CD14-positive monocyte (primary cell): ENCODE measurements at places on chromosomes 12 and 14.

- no peak for DNase-seq
These were observed 51.9 kb upstream of the A2ML1 start for GRCh38 chr12:8770499-8770898.

DNA sequence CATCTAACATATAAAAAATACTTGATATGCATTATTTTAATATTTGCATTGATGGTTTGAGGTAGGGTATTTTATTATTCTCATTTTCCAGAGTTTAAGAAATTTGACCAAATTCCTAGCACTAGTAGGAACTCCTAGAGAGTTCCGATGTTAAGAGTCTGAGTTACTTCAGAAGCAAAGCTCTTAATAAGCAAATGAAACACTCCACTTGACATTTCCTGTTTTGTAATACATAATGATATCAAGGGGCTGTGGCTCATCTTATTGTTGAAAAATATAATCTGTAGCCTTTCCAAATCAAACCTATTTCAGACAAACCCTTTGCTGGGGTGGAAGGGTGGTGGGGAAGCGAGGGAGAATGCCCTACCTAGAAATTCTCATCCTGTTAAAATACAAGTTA, 355.5 kb downstream of the DIO2 start:
- no peak for DNase-seq

GRCh38 chr12:32309811-32310736, 89.3 kb upstream of the FGD4 start:
- DNase-seq: no peak

DNA sequence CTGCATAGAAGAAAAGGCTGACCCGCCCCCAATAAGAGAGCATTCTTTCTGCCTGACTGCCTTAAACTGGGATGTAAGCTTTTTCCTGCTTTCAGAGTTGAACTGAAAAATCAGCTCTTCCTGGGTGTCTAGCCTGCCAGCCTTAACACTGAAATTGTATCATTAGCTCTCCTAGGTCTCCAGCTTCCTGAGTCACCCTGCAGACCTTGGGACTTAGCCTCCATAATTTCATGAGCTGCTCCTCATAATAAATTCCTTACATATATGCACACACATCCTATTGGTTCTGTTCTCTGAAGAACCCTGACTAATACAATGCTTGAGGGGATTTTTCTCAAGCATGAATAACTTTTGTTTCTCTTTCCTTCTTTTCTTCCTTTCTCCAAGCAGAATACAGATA, 76.4 kb upstream of the FAR2 start:
- DNase-seq: no peak

- DNase-seq: no peak
These were observed 43.9 kb upstream of the SYCP3 start for GRCh38 chr12:101783150-101783549.

- peak; percentile 46 for DNase-seq
These were observed 2.8 kb downstream of the DYRK4 start for GRCh38 chr12:4564818-4565217.

GRCh38 chr12:5038781-5039311, 4.8 kb upstream of the KCNA5 start:
- DNase-seq: no peak

DNA sequence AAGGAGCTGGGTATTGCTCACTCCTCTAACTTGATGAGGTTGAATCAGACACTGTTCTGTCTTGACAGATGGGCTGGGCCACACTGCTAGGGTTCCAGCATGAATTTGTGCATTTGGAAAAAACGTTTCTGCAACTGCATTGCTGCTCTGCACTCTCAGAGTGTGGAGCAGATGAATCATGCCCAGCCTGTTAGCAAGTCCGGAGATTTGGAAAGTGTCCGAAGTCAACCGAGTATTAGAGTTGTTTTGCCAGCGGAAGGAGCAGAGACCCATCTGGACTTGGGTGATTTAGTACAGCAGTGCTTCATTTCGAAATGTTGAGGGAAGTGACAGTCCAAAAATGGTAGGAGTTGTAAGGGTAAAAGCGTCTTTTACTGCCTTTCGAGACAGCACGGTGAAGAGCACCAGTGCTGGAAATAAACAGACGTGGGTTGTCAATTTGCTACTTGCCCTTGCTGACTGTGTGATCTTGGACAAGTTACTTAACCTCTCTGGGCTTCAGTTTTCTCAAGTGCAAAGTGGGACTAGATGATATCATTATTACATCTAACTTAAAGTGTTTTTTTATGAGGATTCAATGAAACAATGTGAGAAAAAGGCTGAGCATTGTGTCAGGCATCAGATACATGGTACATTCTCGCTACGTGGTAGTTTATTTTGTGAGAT, 139.5 kb downstream of the CHST11 start:
- DNase-seq: peak; percentile 25

DNA sequence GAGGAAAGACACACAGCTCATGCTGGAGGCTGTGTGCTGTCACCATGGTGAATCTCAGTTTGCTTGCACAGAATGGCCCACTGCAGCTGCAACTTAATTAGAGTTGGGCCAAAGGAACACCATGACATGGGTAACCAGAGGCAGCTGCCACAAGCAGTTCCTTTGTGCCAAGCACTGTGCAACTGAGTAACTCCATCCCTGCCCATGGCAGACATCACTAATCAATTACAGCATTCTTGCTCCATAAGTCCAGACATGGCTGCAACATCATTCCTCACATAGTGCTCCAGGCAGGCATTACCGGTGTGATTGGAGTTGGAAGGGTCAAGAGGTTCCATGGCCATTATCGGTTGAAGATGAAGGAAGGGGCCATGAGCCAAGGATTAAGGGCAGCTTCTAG, 207.0 kb downstream of the RBM19 start:
- no peak for DNase-seq

GRCh38 chr12:55845361-55845760, 2.6 kb upstream of the MMP19 start:
- DNase-seq: peak; percentile 26

GRCh38 chr12:81991868-81992267, 232.7 kb upstream of the PPFIA2 start:
- no peak for DNase-seq

DNA sequence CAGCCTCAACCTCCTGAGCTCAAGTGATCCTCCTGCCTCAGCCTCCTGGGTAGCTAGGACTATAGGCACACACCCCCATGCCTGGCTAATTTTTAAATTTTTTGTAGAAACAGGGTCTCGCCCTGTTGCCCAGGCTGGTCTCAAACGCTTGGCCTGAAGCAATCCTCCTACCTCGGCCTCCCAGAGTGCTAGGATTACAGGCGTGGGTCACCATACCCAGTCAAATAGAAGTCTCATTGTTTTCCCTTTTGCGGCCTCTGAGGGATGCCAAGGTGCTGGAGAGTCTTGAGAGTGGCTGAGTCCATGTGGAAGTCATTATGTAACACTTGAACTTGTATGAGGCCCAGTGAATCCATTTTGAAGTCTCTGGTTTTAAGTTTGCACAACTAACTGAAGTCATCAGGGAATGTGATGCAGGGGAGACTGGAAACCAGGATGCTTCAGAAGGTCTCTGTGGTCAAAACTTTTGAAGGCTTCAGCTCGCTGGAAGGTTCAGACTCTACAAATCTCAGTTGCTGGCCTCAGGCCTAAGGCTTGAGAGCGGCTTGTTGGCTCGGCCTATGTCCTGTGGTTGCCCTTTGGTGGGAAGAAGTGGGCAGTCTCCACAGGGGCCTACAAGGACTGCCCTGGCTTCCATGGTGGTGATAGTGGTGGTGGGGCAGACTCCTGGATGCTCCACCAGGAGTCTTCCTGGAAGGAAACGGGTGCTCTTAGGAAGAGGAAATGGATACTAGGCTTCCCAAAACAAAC, 29.2 kb downstream of the GALNT16 start:
- DNase-seq: no peak

DNA sequence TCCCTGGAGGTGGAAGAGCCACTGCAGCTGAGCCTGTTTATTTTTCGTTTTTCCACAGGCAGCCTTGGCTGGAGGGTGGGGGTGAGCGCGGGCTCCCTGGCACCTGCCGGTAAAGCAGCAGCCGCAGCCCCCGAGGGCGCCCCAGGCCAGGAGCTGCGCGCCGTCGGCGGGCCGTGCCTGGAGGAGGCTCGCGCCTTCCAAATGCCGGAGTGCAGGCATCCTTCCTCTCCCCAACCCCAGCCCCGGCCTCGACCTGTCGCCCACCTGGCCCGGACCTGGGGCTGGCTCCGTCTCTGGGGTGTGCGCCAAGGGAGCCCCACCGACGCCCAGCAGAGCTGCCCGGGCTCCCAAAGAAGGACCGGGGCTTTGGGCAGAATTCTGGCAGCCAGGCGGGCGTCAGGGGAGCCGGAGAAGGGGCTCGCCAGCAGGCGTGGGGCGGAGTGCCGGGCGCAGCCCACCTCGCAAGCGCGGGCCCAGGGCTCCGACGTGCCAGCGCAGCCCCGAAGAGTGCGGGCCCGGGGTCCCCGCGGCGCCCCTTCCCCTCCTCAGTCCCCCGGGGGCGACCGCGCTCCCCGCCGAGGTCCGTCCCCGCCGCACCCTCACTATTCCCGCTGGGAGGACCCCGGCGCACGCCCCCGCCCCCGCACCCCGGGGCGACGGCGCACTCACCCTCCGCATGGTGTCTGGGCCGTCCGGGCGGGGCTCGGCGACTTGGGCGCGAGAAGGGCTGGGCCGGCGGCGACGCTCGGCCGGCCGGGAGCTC, 130.3 kb downstream of the NDUFA12 start:
- DNase-seq: no peak

GRCh38 chr14:59292921-59293534, 104.6 kb downstream of the DAAM1 start:
- DNase-seq: no peak

- no peak for DNase-seq
These were observed 15.2 kb downstream of the NACA start for GRCh38 chr12:56709759-56710376.

DNA sequence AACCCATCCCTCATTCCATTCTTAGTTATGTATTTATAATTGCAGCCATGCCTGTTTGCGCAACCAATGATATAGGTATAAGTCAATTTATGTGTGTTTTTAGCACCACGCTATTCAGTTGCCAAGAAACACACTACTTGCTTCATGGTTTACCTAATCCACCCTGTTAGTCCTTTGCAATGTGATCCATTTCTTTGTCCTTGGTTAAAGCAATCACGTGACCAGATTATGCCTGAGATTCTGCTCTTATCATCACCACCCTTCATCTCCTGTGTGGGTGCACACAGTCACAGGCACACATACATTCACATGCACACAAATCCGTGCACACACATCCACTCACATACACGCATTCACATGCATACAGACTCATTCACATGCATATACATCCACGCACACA, 52.3 kb upstream of the KCNA5 start:
- no peak for DNase-seq

- DNase-seq: peak; percentile 16
These were observed 610 bp downstream of the TMTC2 start for GRCh38 chr12:82687021-82688011.

- no peak for DNase-seq
These were observed 193.9 kb downstream of the GPHN start for GRCh38 chr14:66701813-66702212.

DNA sequence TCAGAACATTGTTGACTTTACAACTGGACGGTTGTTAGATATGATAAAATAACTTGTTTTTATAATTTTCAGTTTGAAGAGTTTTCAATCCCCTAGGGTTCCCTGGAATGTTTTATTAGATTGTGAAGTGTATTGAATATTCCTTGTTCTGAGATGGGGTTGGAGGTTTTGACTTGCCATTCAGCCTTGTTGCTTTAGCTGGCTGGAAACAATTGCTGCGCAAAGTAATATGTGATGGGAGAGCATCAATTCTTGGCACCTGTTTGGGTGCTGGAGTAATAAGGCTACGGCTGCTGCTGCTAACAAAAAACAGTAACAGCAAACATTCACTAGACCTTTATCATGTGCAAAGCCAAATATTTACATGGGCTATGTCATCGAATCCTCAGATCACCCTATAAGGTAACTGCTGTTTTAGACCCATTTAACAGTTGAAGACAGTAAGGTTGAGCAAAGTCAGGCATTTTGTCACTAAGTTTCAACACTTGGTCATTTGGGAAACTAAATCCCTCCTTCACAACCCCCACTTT, 241.0 kb upstream of the TBX3 start:
- DNase-seq: no peak

DNA sequence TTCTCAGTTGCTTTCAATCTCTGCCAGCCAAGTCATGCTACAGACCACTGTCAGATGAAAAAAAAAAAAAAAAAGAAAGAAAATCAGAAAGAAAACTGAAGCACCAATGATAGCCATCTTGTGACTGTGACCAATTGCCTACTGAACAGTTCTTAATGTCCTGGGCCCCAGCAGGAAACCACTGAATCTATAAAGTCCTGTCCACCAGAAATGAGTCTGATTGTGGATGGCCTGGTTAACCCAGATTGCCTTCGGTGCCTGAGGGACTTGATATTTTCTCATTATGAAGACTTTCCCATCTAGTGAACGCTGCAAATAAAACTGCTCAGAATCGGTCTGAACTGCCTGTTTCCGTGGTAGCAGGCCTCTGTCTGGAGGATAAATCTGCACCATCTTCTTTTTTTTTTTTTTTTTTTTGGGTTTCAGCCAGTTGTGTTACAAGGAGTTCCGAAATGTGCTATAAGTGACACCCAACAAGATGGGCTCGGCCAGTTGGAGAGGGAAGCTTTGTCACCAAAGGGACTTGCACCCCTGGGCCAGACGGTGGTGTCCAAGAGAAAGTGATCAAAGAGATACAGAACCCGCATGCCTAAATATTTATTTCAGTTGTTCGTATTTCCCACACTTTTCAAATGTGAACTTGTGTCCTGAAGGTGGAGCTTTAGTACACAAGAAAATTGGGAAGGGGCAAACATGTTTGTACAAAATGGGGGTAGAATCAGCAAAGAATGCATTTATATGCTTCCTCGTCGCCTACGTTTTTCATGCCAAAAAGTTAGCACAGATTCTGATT, 3.0 kb upstream of the PLXNC1 start:
- DNase-seq: peak; percentile 16

DNA sequence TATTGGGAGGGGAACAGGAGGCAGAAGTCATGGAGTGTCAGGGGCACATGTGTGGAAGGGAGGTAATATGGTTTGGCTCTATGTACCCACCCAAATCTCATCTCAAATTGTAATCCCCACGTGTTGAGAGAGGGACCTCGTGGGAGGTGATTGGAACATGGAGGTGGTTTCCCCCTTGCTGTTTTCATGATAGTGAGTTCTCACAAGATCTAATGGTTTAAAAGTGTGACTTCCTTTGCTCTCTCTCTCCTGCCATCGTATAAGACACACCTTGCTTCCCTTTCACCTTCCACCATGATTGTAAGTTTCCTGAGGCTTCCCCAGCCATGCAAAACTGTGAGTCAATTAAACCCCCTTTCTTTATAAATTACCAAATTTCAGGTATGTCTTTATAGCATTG, 41.6 kb upstream of the CDK17 start:
- no peak for DNase-seq

- no peak for DNase-seq
These were observed 23.1 kb upstream of the RNASE12 start for GRCh38 chr14:20614038-20614840.
